ENCODE measurements at places on chromosomes 5 and 9.

GRCh38 chr9:122954253-122954691, 13.5 kb downstream of the RABGAP1 start:
- no peak for DNase-seq

DNA sequence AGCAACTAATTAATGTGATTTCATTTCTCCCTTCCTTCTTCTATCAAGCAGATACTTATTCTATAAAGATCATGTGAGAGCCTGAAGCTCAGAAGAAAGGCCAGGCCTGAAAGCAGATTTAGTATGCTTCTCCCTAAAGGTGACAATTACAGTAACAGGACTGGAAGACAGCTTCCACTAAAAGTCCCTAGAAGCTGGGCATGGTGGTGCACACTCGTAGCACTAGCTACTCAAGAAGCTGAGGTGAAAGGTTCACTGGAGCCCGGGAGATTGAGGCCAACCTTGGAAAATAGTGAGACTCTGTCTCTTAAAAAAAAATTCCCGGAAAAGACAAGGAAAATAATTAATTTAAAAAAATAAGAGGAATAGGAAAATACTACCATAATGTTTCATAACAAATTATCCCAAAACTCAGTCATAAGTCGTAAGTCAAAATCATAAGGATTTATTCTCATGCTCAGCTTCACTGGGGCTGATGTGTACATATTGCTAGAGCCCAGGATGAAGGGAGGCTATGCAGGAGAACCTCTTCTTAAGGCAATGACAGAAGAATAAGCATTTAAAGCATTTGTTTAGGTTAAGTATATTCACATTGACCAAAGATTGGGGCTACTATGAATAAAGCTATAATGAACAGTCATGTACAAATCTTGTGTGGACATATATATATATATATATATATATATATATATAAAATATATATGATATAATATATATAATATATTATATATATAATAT, 210.8 kb upstream of the SMARCA2 start:
- DNase-seq: no peak

DNA sequence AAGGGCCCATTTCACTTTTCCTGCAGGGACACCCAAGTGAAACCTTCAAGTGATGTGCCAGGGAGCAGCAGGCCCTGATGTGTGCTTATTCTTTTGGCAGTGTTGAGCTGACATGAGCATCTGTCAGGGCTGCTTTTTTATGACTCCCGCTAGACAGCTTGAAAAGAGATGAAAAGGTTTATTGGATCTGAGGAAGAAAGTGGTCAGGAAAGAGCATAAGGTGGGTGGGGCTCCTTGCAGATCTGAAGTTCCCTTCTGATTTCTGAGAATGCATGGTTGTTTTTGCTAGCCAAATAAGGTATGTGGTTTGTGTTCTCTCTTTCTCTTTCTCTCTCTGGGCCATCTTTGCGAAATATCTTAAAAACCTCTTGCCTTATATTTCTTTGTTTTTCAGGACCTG, 316.1 kb downstream of the DMRT2 start:
- DNase-seq: no peak

DNA sequence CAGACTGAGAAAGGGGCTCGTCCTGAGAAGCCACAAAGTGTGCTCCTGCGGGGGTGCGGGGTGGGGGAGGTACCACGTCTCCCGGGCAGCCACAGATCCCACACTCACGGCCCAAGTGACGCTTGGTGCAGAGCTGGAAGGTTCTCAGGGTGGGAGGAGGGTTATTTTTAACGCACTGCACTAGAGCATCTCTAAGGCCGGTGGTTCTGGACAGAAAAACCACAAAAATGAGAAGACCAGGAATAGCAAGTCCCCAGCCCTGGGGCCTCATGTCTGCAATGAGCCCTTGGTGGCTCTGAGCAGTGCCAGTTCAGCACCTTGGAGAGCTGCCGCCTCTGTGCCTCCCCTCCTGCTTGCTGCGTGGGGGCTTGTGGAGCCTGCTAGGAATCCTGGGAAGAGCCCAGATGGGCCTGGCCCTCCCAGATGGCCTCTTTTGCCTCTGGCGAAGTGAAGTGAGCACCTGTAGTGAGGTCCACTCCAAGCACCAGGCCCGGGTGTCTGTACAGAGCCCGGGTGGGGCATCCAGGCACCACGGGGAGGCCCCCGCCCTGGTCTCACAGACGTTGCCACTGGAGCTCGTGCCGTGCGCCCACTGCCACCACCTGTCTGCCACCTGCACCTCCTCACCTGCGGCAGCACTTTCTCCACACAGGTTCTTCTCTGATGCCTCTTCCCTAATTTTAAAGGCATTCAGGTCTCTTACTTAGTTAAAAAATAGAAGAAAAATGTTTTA, 48.9 kb upstream of the CACNA1B start:
- DNase-seq: no peak

DNA sequence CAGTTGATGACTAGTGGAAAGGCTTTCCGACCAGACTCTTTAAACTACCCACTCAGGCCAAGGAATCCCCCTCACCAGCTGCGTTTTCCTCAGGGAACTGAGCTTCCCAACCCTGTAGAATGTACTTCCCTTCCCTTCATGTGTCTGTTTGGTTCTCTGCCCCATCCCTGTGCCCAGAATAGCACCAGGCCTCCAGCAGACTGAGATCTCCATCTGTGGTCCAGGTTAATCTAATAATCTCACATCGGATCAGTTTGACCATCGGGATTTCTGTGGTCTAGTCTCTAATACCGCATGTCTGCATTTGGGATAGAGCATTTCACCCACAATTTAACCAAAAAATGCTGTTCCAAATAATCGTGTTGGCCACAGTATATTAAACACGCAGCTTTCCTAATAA, 237.2 kb downstream of the ROR2 start:
- DNase-seq: no peak

DNA sequence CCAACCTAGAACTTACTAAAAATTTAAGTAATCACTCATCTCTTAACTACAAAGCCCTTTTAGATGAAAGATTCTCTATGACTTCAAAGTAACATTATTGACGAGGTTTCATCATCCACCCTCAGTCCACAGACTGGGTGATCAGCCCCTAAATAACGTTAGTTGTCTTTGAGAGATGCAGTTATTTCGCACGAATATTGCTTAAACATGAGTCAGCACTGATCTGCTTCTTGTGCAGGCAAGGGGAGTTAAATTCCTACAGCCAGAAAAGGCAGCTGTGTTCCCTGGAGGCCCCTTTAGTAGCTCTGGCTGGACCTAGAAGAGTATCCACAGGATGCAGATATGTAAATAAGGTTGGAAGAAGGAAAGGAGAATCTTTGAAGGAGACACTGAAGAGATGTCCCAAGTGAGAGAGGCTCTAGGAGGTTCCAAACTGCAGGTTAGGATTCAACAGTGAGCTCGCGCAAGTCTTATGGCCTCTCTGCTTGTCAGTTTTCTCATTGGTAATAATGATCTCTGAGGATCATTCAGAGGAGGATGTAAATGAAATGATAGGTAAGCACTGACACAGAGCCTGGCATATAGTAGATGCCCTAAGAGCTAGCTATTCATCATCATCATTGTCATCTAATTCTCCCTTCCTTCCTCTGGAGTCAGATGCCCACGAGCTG, 122.2 kb upstream of the MAN2A1 start:
- no peak for DNase-seq

GRCh38 chr5:89972901-89973300, 436.7 kb downstream of the CETN3 start:
- no peak for DNase-seq

GRCh38 chr5:112356178-112356956, 62.7 kb downstream of the EPB41L4A start:
- no peak for DNase-seq

GRCh38 chr5:32505756-32506155, 61.2 kb upstream of the ZFR start:
- DNase-seq: no peak

GRCh38 chr9:86322973-86323644, 31.1 kb downstream of the TUT7 start:
- no peak for DNase-seq

DNA sequence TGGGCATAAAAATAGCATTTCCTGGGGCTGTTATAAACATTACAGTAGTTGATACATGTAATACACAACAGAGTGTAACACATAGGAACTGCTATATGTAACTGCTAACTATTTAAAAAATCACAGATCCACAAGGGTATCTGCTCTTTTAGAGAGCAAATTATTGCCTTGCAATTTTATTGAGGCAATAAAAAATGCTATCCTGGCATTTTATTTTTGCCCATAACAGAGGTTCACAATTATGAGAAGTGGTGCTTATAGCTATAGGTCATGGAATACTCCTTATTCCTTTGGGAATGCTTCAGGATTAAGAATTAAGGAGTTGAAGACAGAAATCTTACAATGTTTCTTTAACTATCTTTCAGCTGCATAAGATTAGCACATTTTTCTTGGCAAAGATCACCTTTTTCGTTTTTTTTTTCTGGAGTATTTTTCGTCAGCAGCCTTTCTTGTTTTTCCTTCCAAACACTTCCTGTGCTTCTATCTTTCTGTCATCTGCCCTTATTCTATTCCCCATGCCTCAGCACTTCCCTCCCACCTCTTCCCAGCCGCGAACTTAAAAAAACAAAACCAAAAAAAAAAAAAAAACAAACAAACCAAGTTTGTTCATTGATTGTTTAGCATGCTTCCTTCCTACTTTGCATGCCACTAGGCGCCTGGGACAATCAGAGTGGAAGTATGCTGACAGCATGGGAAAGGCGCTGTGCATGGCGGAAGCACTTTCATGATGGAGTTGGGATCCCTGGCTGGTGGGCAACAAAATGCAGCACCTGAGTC, 264.2 kb downstream of the MAST4 start:
- DNase-seq: no peak

DNA sequence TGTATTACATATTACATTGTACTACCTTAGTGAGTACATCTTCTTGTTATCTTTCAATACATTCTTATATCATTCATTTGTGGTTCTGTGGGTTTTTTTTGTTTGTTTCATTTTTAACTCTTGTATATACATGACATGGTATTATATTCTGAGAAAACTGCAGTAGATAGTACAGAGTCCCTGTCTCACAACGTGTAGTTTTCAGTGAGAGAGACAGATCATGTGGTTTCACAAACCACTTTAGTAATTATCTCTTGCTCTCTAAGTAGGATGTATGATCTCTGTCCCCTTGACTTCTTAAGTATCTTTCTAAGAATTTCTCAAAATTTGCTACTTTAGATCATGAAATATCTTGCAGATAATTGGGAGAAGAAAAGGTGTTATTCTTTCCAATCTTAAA, 745.9 kb upstream of the CDH9 start:
- no peak for DNase-seq

DNA sequence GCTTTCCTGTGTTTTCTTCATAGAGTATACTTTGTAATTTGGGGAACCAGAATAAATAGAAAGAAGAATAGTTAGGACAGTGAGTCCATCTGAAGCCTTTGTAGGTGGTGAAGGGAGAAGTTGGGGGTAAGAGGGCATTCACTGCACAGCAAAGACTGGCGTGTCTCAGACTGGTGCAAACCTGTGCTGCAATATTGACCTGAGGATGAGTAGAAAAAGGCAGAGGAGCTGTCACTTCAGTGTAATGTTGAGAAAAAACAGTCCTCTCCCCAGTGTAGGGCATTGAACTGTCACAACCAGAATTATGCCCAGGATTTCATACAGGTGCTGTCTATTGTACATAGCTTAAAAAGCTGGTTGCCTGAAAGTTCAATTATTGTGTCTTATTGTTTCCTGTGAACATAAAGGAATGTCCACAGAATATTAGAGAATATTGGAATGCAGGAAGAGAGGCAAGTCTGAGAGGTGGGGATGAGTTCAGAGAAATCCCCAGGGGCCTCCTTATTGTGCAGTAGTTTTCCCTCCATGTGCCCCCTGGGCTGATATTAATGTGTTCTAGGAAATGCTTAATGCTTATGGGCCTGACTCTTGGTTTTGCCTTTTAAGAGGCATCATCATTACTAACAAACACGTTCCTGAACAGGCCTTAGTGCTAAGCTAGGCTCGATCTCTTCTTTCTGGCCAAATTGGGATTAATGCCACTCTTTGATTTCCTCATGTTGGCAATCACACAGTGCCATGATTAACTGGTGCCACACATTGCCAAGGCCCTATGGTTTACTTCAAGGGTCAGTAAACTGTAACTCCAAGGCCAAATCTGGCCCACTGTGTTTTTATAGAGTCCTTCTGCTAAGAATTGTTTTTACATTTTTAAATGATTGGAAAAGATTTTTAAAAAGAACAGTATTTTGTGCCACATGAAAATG, 34.0 kb downstream of the DAPK1 start:
- no peak for DNase-seq

- no peak for DNase-seq
These were observed 113.8 kb upstream of the CPEB4 start for GRCh38 chr5:173774271-173774761.

- no peak for DNase-seq
These were observed 255.2 kb upstream of the TNC start for GRCh38 chr9:115373000-115373709.

DNA sequence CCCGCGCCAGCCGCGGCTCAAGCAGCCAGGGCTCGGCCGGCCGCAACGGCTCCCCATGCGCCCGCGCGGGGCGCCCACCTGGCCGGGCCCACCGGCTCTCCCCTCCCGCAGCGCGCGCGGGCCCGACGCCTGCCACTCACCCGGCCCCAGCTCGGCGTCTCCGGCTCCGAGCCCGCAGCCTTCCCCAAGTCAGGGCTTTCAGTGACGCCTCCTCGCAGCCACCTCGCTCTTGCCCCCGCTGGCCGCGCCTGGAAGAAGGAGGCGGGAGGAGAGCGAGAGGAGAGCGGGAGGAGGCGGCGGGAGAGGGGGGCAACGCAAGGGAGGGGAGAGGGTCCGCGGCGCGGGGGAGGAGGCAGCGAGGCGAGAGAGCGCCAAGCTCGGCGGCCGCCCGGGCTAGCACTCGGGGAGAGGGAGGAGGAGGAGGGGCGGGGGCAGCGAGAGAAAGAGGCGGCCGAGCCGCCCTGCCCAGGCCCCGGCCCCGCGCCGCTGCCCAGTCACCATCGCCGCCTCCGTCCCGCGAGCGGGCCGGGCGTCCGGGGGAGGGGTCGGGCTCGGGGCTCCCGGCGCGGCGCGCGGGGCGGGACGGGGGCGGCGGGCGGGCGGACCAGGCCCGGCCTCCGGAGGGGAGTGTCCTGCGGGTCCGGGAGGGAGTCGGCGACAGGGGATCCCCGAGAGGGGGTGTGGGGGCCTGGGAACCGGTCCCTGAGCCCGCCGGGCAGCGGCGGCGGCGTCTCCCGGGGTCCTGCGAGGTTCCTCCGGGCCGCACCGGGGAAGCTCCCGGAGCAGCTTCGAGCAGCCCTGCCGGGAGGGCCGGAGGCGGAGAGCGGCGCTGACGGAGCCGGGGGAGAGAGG, at the start of gene LHFPL2:
LHFPL2 (minus strand) TSS at position 414 of the 852 bp plus-strand sequence. CDS start 138,559 bp downstream, outside the sequence.
- peak; percentile 68 for DNase-seq

DNA sequence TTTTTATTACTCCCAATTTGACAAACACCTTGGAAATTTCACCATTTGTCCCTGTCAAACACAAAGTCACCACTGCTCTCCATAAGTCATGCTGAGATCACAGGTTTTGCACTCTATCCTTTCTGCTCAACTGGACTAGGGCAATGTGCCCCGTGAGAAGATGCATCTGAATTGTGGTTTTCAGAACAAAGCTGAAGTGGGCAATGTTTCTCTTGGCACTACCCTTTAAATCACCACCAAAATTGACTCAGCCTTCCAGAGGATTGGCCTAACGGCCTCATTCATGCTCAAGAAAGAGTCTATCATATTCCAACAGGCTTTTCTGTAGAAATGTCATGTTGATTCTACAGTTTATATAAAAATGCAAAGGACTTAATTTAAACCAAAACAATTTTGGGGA, 81.0 kb upstream of the TRIO start:
- no peak for DNase-seq

- DNase-seq: no peak
These were observed 1.4 kb downstream of the FAM169A start for GRCh38 chr5:74864823-74865222.
